ENCODE measurements at places on chromosomes 3 and 15. TPM values are rescaled to one million over a fixed set of nuclear protein-coding genes. Genes with fewer than 3 reads are reported as not detected.

DNA sequence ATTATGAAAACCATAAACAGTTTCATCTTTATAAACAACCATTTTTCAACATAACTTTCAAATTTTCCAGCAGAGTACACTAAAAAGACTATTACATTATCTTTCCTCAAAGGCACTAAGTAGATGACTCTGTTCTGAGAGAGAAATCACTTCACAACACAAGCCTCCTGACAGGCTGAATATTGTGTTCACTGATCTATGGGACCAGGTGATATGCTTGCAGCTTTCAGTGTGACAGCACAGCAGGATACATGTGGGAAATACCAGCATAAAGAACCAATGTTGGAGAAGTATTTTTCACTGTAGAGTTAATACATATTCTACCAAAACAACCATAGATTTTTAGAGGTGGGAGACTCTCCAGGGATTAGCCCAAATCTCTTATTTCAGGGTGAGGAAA, 350.6 kb downstream of the PLCL2 start:
- DNase-seq = no peak

GRCh38 chr3:74127256-74127655, 487.2 kb downstream of the CNTN3 start:
- DNase-seq = no peak

GRCh38 chr3:149657321-149657925, 402 bp downstream of the WWTR1 start:
- no peak for DNase-seq

- no peak for DNase-seq
These were observed 6.4 kb upstream of the ERICH6 start for GRCh38 chr3:150710097-150710496.

DNA sequence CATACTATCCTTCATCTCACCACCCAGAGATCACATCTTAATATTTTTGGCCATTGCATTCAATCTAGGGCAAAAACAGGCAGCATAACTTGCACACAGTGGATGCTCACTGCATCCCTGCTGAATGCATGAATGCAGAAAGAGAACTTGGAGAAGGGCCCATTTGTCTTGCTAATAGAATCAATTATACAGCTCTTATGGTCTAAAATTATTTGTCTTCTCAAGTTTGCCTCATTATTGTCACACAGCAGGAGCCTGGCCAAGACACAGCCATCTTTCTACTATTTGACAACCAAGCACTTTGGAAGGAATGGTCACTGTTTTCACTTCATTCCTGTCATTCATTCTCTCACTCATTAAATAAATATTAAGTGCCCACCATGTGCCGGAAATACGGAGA, 1.2 kb upstream of the ARHGEF26 start:
- no peak for DNase-seq

GRCh38 chr3:72086042-72086742, 301.2 kb upstream of the PROK2 start:
- DNase-seq = no peak

The AHSG gene
- total RNA-seq = not detected

The ATP13A5 gene
- not detected for total RNA-seq

GRCh38 chr3:21169948-21170347, 581.1 kb downstream of the ZNF385D start:
- DNase-seq = no peak

The MB21D2 gene
- total RNA-seq = 4.1 TPM
